ENCODE measurements at places on chromosomes 3 and 15.

GRCh38 chr3:164608554-164609276 is 469.6 kb downstream of the SI start:
- no peak for DNase-seq

- no peak for DNase-seq
Measured at GRCh38 chr3:123156276-123156995, 45.3 kb upstream of the SEC22A start.

DNA sequence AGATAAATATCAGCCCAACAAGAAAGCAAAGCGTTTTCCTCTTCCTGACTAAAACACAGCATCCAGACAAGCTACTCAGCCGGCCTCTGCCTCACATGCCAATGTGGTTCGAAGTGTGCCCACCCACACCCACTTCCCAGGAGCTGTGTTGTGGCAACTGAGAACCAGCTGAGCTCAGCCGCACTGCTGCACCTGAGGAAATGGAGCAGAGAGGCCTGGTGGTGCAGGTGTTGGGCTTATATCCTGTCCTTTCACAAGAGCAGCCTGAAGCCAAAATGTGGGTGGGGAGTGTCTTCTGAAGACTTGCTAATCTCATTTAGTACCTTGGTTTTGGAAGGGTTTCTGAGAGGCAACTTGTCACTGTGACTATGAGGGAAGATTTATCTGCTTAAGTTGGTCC is 23.0 kb upstream of the RETNLB start:
- DNase-seq = no peak

- no peak for DNase-seq
Measured at GRCh38 chr15:95635666-95636065, 694.8 kb upstream of the NR2F2 start.

DNA sequence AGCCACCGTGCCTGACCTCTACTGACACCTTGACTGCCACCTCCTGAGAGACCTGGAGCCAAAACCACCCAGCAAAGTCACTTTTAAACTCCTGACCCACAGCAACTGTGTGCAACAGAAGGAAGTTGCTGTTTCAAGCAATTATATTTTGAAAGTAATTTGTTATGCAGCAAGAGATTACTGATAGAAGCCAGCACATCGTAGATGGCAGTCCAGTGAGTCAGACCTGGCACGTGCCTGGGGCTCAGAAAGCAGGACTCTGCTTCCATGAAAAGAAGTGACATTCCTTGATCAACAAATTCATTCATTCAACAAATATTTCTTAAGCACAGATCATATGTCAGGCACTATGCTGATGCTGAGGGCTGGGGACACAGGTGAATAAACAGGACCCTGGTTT is 5.7 kb upstream of the CSPG4 start:
- no peak for DNase-seq

- DNase-seq = peak; percentile 40
Measured at GRCh38 chr15:25705433-25706115, 157.6 kb downstream of the ATP10A start.

DNA sequence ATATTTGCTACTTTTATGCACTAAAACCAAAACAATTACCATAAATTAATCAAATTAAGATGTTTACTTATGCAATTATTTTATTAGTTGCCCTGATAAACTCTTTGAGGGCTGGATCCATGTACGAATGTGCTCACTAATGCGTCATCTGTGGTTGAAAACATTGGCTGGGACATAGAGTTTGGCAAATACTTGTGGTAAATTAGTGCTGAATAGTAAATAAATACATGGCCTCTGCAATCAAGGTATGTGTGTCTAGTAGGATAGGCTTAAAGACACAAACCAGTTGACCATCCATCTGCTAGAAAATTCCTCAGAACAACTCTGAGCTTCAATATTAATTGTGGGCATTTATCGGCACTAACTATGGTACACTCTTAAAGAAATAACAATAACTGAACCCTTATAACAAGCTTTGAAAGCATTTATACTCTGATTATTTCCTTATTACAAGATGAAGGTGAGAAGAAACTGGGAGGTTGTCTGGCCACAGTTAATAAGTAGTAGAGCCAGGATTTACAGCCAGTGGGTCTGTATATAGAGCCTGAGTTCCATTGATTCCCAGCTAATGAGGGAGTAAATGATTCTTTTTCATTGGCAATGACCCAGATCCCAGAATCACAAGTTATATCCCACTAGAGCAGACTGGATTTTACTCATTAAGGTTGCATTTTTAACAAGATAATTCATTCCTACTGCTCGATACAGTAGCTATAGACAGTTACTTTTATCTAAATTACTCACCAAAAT is 169.5 kb upstream of the CNTN6 start:
- DNase-seq = no peak

DNA sequence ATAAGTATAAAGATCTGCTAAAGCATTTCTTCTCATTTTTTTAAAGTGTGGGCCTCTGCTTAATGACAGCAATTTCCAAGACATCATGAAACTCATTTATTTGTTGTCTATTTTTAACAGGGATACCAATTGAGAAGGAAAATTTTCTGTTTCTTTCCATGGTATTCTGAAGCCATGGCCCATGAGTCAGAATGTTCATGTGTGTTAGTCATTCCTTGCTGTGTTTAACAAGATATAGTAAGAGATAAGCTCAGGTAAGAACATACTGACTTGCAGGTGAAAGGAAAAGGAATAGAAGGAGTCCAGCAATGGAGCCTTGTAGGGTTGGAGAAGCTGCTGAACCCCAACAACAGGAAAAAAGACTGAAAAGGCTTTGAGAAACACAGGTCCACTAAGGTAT is 17.0 kb upstream of the ARID3B start:
- no peak for DNase-seq

- DNase-seq = no peak
Measured at GRCh38 chr3:79953591-79954101, 185.8 kb upstream of the ROBO1 start.

DNA sequence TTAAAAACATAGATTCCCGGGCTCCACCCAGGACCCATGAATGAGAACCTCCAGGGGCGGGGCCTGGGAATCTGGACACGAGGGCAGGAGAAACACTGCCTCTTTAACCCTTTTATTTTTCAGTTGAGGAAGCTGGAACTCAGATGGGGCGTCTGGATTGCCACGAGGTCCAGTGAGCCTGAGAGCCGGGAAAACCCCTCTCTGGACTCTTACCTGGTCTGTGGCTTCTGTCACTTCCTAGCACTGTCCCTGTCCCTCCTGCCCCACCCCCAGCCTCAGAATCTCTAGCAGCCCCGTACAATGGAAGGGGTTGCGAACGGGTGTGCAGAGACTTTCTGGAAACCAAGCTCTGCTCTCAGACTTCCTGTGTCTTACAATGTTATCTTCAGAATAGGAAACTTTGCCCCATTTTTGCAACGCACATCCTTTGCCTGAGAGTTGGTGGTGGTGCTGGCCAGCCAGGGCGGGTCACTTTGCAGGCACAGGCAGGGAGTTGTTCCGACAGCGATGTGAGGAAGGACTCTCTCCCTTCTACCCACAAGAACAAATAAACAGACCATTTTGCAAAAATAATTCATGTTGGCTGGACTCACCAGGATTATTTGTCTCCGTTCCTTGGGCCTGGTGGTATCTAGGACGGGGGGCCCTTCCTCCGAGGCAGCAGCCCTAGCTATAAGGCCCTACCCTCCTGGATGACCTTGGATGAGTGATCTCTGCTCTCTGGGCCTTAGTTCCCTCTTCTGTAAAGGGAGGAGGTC is 59.1 kb downstream of the SMAD6 start:
- DNase-seq = no peak

DNA sequence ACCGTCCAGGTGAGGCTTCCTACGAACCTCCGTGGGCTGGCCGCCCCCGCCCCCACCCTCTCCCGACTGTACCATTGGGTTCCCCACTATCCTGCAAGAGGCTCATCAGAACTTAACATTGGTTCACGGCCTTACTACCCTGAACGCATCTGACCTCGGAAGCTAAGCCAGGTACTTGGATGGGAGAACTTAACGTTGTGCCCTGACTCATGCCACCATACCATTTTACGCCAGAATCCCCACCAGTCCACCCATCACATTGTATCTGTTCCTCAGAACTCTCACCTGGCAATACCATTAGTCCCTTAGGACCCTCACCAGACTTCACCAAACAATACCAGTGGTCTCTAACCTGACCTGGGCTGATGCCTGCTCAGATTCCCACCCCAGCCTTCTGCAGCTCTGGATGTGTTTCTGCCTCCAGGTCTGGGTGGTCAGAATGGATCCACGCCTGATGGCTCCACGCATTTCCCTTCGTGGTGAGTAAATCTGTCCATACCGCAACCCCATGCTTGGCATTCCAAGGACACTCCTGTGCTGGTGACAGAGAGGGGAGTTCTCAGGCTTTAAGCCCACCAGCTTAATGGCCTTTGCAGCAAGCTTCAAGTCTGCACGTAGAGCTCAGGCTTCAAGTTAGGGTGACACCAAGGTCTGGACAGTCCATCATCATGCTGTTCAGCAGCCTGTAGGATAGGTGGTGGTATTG is 562 bp downstream of the TCTA start:
- no peak for DNase-seq

- DNase-seq = no peak
Measured at GRCh38 chr3:49630784-49631183, 43.4 kb upstream of the APEH start.

DNA sequence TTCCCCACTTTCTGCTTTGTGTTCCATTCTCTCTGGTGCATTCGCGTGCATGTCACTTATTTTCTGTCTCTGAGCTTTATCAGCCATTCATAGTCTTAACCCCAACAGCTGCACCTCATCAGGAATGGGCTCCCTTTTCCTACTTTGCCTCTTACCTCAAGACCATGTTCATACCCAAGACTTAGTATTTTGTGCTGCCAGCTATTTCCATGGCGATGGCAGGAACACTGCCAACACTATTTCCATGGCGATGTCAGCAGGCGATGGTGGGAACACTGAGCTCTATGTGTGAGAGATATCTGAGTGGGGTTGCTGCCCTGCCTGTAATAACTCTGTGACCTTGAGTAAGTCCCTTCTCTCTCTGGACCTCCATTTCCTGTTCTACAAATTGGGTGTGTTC is 5.5 kb downstream of the ZNF35 start:
- no peak for DNase-seq

- no peak for DNase-seq
Measured at GRCh38 chr3:107260207-107260606, 117.0 kb upstream of the CCDC54 start.

DNA sequence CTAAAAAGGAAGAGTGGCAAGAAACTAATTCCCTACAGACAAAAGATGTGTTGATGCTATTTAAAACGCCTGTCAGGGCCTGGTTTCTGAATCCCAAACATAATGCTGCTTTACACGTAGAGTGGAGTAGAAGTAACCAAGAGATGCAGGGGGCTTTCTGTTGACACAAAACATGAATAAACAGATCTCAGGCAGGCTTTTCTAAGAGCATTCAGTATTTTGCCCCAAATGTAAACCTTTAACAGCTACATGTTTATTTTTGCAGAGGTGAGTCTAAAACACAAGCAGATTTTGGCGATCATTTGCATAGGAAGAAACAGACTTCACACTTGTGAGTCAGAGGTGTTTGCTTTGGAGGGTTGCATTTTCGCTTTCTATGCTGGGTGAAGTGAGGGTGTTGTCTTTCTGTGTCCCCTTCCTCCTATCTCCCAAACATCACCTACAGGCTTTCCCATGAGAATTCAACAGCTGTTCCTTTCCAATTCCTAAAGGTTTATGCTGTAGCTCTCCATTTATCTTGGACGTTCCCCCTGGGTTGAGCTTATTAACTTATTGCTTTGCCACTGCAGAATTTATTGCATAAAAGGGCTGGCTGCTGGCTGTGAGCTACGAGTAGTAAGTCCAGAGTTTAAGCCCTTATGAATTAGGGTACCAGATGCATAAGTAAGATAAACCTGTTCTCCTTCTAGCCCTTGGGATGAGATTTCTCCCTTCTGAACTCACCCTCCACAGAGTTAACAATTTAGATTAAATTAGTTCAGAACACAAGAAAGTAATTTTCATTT is 156.7 kb downstream of the DIPK2A start:
- no peak for DNase-seq

DNA sequence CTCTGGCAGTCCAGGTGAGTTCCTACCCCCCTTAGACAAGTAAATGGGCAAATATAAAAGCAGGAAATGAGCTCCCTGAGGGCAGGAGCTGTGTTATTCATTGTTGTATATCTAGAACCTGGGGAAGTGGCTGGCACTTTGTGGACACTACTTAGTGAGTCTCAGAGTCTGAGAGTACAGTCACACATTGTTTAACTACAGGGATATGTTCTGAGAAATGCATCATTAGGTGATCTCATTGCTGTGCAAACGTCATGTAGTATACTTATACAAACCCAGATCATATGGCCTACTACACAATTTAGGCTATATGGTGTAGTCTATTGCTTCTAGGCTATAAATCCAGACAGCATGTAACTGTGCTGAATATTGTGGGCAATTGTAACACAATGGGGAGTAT is 52.4 kb downstream of the DRD3 start:
- no peak for DNase-seq

- DNase-seq = no peak
Measured at GRCh38 chr3:124373524-124373923, 356.7 kb upstream of the UMPS start.

DNA sequence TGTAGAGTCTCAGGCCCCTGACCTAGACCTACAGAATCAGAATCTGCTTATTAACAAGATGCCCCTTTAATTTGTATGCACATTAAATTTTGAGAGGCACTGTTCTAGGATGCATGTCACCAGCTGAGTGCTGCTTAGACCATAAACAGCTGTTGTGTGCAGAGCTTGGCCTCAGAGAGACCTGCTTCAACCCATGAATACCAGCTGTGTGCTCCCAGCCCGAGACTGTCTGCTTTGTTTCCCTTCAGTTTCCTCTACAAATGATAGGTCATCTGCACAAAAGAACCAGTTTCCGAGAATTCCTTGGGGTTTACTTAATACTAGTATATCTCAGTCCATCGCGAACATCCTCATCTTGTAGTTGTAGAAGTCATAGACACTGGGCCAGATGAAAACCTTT is 158.5 kb upstream of the PFN2 start:
- DNase-seq = no peak

GRCh38 chr3:55369141-55369847 is 117.8 kb downstream of the WNT5A start:
- peak; percentile 25 for DNase-seq

- DNase-seq = no peak
Measured at GRCh38 chr15:68404056-68404798, 27.7 kb downstream of the ITGA11 start.

GRCh38 chr15:59567324-59567723 is 44.3 kb upstream of the GCNT3 start:
- no peak for DNase-seq

All from right renal pelvis (tissue), 4 donors.